Right hindlimb (tissue), 1 donor: ENCODE measurements at places on chromosomes 2 and 18.

DNA sequence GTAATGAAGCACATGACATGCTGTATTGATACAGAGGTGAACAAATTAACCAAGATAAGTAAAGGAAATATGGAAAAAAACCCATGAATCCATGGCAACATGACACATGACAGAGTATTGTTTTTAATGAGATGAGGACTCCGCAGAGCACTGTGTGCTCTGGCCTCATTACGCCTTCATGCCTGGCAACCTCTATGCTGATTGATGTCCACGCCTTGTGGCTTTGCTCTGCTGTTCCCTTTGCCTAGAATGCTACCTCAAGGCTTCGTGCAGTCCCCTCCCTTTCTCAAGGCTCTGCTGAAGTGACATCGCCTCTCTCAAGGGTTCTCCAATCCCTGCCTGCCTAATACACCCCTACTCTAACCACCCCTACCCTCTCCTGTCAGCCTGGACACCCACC is 8.4 kb downstream of the SIGLEC15 start:
- no peak for DNase-seq

- no peak for DNase-seq
Measured at GRCh38 chr2:215553946-215554345, 118.1 kb upstream of the FN1 start.

- no peak for DNase-seq
Measured at GRCh38 chr2:112869258-112869842, 32.8 kb upstream of the IL1B start.

- DNase-seq = peak; percentile 43
Measured at GRCh38 chr2:17878281-17879136, at the start of gene KCNS3. TSS of gene KCNS3 (plus strand) at chr2:17878667. CDS start at chr2:17931009, 52,342 bp downstream.

DNA sequence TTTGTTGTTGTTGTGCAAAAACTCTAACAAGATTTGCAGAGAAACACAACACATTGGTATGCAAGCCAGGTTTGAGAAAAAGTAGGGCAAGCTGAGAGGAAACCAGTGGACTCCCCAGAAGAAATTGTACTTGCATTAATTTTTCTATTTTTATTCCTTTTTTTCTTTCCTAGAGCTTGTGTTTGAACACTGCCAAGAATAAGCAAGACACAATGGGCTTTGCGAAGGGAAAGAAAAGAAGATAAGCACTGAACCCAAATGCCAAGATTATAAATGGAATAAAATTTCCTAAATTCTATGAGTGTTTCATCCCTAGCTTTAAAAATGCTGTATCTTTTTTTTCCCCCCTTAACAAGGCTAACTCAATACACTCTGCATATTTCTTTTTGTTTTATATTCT is 17.0 kb upstream of the CYTIP start:
- DNase-seq = no peak

GRCh38 chr2:209549589-209549988 is 125.7 kb downstream of the MAP2 start:
- no peak for DNase-seq

DNA sequence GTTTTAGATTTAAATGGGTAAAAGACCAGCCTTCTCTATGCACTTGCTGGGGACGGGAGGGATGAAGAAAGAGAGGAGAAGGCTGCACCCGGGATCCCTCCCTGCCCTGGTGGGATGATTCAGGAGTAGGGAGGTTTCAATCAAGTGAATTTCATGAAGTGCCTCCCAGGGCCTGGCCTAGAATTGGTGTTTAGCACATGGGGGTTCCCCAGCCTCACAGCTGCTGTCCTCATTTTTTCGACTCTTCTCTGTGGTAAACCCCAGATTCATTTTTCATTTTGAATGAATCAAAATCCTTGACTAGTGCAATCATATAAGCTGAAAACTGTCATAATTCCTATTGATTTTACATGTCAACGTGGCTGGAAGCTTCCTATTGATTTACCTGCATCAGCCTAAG is 81.1 kb downstream of the LPIN1 start:
- DNase-seq = no peak

GRCh38 chr18:9506046-9506792 is 30.9 kb downstream of the RALBP1 start:
- no peak for DNase-seq

GRCh38 chr2:144848423-144848822 is 328.5 kb upstream of the ZEB2 start:
- no peak for DNase-seq

GRCh38 chr2:25036221-25036559 is 5.7 kb upstream of the EFR3B start:
- DNase-seq = no peak

GRCh38 chr2:4745056-4745991 is 946.9 kb upstream of the SOX11 start:
- DNase-seq = peak; percentile 49

DNA sequence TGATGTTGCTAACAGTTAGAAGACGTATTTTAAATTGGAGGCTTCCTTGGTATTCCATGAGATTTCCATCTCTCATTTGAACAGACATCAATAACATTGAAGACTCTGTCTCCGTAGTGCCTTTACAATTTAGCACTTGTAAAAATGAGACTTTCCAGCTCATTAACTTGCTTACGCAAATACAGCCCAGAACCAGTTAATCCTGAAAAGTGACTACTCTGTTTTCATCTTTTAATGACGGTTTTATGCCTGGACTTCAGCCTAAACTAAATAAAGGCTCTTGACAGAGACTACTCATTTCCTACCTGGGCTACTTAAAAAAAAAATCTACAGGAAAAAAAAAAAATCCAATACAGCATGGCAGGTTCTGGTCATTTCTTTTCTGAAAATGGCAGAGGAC is 148.6 kb downstream of the LRATD1 start:
- DNase-seq = no peak

GRCh38 chr2:118372886-118373830 is 284.9 kb downstream of the INSIG2 start:
- no peak for DNase-seq

- no peak for DNase-seq
Measured at GRCh38 chr2:149070681-149071320, 32.3 kb downstream of the LYPD6B start.

DNA sequence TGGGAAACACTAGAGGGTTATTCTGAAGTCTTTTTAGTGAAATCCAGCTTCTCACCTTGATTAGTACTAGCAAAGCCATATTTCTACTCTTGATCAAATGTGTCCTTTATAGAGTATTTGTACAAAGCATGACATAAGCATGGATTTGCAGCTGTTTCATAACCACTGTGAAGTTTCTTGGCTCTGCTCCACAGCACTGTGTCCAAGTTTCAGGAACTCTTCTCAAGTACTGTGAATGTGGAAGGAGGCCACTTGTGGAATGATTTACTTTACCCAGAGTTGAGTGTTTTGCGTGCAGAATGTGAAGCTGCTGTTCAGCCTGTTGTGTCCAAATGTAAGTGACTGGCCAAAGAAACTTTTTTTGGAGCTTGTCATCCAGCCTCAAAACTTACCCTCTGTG is 16.2 kb upstream of the MAPRE2 start:
- DNase-seq = peak; percentile 93

DNA sequence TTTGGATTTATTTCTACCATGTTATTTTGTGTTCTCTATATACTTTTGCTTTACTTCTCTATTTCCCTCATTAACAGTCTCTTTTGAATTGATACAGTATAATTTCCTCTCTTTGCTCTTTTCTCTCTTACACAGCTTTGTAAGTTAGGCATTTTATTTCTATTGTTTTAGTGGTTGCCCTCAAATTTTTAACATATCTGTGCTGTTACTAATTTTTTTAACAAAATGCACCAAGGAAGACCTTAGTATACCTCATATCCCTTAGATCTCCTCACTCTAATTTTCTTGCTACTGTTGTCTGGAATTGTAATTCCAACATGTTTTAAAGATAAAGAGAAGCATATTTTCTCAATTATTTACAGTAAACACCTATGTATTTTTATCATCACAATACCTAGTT is 416.8 kb upstream of the SLC14A2 start:
- DNase-seq = no peak

DNA sequence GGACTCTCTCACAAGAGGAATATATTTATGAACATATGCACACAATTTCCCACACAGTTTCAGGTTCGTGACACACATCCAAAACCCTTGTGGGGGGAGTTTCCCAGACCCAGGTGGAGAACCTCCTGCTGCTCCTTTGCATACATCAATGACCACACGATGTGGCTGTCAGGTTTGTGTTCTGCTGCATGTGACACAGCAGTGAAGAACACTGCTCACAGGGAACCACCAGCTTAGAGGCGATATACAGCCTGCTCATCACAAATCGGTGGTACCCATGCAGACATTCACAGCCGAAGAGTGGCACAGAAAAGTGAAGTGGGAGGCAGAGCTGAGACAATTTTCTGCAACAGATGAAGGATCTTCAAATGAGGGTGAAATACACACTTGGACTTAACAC is 175.6 kb upstream of the ZFP36L2 start:
- no peak for DNase-seq

GRCh38 chr2:61436092-61436491 is 34.8 kb downstream of the USP34 start:
- DNase-seq = no peak

GRCh38 chr2:197007716-197008628 is 81.5 kb upstream of the PGAP1 start:
- no peak for DNase-seq

DNA sequence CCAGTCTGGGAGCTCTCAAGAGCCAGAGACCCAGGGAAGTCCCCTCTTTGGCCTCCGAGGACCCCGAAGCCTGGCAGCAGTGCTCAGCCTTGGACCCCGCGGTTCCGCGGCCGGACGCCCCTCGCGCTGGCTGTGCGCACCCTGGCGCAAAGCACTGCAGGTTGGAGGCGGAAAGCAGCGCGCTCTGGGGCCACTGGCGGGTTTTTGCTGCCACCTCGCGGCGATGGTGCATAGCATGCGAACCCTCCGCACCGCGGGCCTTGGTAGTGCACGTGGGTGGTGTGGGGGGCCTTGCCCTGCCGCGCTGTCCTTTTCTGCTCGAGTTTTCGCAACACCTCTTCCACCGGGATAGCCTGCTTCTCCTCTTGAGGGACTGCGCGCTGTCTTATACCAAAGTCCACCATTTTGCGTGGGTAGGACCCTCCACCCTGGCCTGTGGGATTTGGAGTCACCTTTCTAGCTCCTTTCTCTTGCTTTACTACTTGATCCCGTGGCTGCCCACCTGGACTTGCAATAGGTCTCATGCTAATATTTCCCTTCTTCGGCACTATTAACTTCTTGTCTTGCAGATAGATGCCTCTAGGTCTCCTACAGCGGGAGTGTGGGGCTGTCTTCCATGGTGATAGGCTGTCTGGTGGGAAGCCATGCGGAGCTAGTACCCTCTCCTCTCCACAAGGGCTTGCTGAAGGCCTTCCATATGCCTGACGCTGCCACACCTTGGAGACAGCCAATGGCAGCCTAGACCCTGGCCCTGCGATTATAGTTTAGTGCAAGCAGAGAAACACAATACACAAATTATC is 14.3 kb downstream of the SIX3 start:
- DNase-seq = peak; percentile 84

DNA sequence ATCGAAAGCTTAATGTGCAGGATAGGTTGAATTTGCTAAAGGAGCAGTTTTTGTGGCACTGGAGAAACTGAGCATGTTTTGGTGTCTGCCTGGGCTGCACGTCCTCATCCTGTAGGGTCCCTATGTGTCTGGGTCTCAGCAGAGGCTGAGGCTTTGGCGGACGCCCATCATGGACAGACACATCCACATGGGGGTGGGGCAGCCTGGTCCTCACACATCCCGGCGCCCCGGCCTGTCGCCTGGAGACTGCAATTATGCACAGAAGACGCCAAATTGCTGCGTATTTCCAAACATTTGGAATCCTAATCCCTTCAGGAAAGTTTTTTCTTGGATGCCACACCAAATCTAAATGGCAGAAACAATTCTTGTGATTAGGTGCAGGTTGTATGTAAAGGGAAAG is 128.2 kb upstream of the TWIST2 start:
- no peak for DNase-seq

DNA sequence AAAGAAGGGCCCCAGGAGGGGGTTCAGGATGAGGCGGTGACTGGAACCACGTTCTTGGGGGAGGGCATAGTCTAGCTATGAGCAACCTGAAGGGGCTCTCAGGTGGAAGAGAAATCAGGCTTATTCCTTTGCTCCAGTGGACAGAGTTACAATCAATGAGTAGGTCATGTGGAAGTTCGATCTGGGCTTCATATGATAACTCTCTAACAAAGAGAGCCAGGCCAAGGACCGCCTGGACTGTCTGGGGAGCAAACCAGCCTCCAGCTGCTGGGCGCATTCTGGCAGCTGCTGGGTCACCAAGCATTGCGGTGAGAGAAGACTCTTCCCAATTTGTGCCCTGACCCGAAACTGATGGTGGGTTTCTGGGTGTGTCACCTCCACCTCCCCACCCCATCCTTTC is 180.3 kb upstream of the SMAD2 start:
- no peak for DNase-seq

DNA sequence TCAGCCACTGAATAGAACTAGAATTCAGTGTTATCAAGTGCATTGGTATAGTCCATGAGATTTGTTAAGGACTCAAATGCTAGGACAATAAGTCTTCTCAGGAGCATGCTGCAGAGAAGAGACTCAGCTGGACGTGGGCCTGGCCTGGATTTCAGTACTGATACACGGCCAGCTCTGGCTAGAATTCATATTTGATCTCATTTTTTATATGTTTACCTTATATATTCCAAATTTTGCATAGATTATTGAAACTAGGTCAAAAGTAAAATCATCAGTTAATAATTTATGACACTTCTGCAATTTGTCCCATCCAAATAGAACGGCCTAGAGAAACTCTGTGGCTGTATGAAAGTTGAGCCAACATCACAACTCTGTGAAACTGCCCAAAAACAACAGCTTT is 262.0 kb downstream of the DLGAP1 start:
- peak; percentile 47 for DNase-seq

GRCh38 chr2:219706823-219707281 is 79.4 kb downstream of the SLC4A3 start:
- DNase-seq = no peak

DNA sequence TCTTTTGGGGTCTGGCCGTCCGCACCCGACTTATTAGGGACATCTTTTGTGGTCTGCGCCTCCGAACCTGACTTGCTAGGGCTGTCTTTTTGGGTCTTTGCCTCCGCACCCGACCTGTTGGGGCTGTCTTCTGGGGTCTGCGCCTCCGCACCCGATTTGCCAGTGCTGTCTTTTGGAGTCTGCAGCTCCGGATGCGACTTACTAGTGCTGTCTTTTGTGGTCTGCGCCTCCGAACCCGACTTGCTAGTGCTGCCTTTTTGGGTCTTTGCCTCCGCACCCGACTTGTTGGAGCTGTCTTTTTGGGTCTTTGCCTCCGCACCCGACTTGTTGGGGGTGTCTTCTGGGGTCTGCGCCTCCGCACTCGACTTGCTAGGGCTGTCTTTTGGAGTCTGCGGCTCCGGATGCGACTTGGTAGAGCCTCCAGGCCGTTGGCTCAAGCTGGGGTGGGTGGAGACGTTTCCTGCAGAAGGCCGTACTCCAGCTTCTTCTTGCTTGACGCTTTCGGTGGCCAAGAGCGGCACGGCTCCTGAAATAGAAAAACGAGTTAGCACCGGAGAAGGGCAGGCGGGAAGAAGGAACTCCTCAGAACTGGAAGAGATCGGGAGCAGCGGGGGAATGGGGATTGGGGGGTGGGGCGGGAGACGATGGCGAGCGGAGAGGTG is 498 bp downstream of the TGOLN2 start:
- DNase-seq = peak; percentile 65
